Colonic mucosa (tissue), 4 donors: ENCODE measurements at places on chromosomes 6 and 20. TPM values are rescaled to one million over a fixed set of nuclear protein-coding genes. Genes with fewer than 3 reads are reported as not detected.
A peak's percentile ranks its signal among the peaks of the same experiment; 100 is the strongest.

GABRR1 gene
- 0.21 TPM for total RNA-seq

TRIM15 gene
- total RNA-seq: 26.8 TPM

UBE2C gene
- 117 TPM for total RNA-seq

GATA5 gene
- not detected for total RNA-seq

SEMG1 gene
- total RNA-seq: 1.0 TPM

LAMA2 gene
- 7.5 TPM for total RNA-seq

SAMD10 gene
- total RNA-seq: 6.1 TPM

FRS3 gene
- total RNA-seq: 3.4 TPM

DNA sequence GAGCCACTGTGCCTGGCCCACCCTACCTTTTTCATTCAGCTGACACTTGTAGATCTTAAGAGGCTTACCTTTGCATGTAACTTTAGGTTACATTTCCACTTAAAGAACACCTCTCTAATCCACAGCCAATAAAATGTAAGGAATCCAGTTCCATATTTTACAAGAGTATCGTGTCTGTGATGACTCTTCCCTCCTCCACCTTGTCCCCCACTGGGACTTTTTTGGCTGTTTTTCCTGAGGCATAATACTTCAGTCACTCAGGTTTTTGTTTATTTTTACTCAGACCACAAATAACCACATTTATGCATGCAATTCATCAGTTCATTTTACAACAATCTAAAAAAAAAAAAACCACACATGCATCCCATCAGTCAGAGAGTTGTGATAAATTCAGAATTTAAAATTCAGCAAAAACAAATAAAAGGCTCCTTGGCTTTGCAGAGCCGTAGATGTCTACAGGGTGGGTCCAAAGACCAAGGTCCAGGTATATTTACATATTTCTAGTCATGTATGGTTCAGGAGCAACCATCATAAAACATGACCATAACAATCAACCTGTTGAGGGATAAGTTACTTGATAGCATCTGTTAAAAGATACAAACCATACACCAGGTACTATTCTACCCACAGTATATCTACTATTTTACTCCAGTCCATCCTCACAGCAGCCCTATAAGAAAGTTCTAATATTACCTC, 9.9 kb downstream of the ATXN1 start:
- no peak for DNase-seq
- H3K27ac ChIP-seq: peak overlapping the region; percentile 84
- H3K4me1 ChIP-seq: peaks cover 29% of the 10 kb centered on the region
- no peaks in the 10 kb centered on the region for H3K36me3 ChIP-seq
- H3K4me3 ChIP-seq: no peak overlapping the region
- no peaks in the 10 kb centered on the region for H3K27me3 ChIP-seq

GRCh38 chr20:13990465-13990864, at the start of gene SEL1L2:
TSS of gene SEL1L2 (minus strand) at chr20:13990614. CDS start at chr20:13990534, 80 bp downstream.
- H3K4me3 ChIP-seq: no peak within 1 kb of the TSS
- H3K4me1 ChIP-seq: no peaks in the 10 kb centered on the region
- no peaks in the 10 kb centered on the region for H3K27me3 ChIP-seq
- no peak for DNase-seq

GRCh38 chr6:159760602-159761057, 1.2 kb upstream of the ACAT2 start:
- peak overlapping the region; percentile 100 for H3K27ac ChIP-seq
- peak overlapping the region; percentile 89 for H3K4me3 ChIP-seq
- H3K36me3 ChIP-seq: no peaks in the 10 kb centered on the region
- no peak for DNase-seq
- H3K27me3 ChIP-seq: no peaks in the 10 kb centered on the region

GRCh38 chr20:19750101-19750606, 7.9 kb upstream of the RIN2 start:
- no peaks in the 10 kb centered on the region for H3K27me3 ChIP-seq
- H3K27ac ChIP-seq: peak overlapping the region; percentile 74
- no peak overlapping the region for H3K4me3 ChIP-seq
- no peaks in the 10 kb centered on the region for H3K4me1 ChIP-seq

- no peak overlapping the region for H3K4me3 ChIP-seq
- H3K27ac ChIP-seq: no peak overlapping the region
- H3K27me3 ChIP-seq: no peaks in the 10 kb centered on the region
These were observed 55.5 kb upstream of the CCDC167 start for GRCh38 chr6:37555040-37555781.

- H3K27me3 ChIP-seq: no peaks in the 10 kb centered on the region
- no peak for DNase-seq
- H3K4me1 ChIP-seq: no peaks in the 10 kb centered on the region
- no peak overlapping the region for H3K27ac ChIP-seq
These were observed 73.4 kb upstream of the SIM1 start for GRCh38 chr6:100538086-100538485.

DNA sequence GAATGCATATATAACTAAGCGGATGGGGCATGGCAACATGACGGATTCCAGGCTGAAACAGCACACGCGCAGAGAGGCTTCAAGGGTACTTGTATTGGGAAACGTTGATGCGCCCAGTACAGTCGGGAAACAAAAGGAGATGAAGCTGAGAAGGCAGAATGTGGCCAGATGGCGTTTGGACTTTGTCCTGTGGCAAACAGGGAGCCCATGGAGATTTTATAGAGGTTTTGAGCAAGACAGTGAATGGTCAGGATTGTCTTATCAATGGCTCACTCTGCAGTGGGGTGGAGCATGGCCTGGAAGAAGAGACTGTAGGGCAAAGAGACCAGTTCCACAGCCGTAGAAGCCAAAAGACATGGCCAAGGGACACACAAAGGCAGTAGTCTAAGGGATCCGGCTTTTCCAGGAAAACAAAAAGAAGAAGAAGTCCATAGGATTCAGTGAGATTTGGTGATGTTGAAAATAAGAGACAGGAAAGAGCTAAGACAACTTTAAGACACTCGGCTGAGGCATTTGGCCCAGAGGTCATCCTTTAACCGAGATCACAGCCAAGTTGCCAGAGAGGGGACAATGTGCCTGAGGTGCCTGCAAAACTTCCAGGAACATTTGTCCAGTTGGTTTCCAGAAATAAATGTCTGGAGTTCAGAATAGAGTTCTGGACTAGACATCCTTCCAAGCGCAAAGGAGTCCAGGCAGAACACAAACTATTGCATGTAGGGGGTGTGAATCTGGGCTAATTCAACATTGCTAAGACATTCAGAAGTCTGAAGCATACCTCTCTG, 123.0 kb upstream of the RREB1 start:
- H3K4me1 ChIP-seq: no peaks in the 10 kb centered on the region
- H3K27ac ChIP-seq: no peak overlapping the region
- H3K36me3 ChIP-seq: no peaks in the 10 kb centered on the region

- DNase-seq: no peak
- no peaks in the 10 kb centered on the region for H3K36me3 ChIP-seq
- no peak overlapping the region for H3K4me3 ChIP-seq
- H3K4me1 ChIP-seq: no peaks in the 10 kb centered on the region
These were observed 78.6 kb upstream of the PLN start for GRCh38 chr6:118469468-118469867.

DNA sequence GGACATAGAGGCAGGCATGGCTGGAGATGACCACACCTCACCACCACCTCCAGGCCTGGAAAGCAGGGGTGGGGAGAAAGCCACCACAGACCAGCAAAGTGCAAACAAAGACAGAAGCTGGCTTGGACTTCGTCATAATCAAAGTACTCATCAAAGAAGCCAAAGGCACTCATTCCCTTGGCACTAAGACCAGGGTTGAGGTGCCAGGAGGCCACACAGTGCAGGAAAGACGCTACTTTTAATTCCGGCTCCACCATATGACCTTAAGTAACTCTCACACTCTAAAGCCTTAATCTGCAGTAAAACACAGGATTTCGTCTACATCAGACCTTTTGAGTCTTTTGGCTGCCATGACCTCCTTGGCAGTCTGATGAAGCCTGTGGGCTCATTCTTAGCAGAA, 123.1 kb downstream of the HIVEP2 start:
- peaks cover 3% of the 10 kb centered on the region for H3K4me1 ChIP-seq
- H3K27me3 ChIP-seq: no peaks in the 10 kb centered on the region
- DNase-seq: no peak
- no peaks in the 10 kb centered on the region for H3K36me3 ChIP-seq

DNA sequence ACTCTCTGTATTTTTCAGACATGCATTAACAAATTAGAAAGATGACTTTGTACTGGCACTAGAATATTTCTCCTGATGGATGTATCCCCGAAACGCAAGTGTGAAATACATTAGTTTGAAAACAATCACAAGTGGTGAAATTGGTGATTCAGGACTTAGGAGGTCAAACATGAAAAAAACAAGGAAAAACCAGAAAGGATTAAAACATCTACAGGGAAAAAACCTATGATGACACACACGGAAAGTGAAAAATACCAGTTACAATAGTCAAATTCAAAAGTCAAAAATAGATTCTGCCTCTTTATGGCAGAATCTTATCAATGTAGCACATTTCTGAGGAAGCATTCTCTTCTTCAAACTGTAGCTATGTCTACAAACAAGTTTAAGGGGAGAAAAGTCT, 129.0 kb upstream of the SGK1 start:
- H3K4me1 ChIP-seq: no peaks in the 10 kb centered on the region
- no peak overlapping the region for H3K27ac ChIP-seq
- no peak for DNase-seq
- no peak overlapping the region for H3K4me3 ChIP-seq

DNA sequence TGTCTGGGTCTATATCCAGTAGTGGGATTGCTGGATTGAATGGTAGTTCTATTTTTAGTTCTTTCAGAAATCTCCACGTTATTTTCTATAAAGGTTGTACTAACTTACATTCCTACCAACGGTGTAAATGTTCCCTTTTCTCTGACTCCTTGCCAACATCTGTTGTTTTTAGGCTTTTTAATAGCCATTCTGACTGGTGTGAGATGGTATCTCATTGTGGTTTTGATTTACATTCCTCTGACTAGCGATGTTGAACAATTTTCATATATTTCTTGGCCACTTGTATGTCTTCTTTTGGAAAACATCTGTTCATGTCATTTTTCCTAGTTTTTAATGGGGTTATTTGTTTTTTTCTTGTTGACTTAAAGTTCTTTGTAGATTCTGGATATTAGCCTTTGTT, 99.3 kb downstream of the BMP2 start:
- DNase-seq: no peak
- H3K4me3 ChIP-seq: no peak overlapping the region
- H3K27me3 ChIP-seq: no peaks in the 10 kb centered on the region
- no peaks in the 10 kb centered on the region for H3K4me1 ChIP-seq
- no peaks in the 10 kb centered on the region for H3K36me3 ChIP-seq
- H3K27ac ChIP-seq: no peak overlapping the region

DNA sequence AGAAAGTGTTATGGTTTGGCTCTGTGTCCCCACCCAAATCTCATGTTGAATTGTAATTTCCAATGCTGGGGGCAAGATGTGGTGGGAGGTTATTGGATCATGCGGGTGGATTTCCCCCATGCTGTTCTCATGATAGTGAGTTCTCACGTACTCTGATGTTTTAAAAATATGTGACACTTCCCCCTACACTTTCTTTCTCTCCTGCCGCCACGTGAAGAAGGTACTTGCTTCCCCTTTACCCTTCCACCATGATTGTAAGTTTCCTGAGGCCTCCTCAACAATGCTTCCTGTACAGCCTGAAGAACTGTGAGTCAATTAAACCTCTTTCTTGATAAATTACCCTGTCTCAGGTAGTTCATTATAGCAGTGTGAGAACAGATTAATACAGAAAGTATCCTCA, 150.8 kb downstream of the TMEM200A start:
- no peak overlapping the region for H3K27ac ChIP-seq
- no peak for DNase-seq
- no peaks in the 10 kb centered on the region for H3K36me3 ChIP-seq
- H3K4me3 ChIP-seq: no peak overlapping the region
- no peaks in the 10 kb centered on the region for H3K4me1 ChIP-seq

- no peaks in the 10 kb centered on the region for H3K36me3 ChIP-seq
- H3K4me3 ChIP-seq: no peak overlapping the region
- H3K27ac ChIP-seq: no peak overlapping the region
- H3K4me1 ChIP-seq: no peaks in the 10 kb centered on the region
These were observed 516.2 kb downstream of the BCKDHB start for GRCh38 chr6:80622641-80623040.

- no peak for DNase-seq
- H3K4me1 ChIP-seq: no peaks in the 10 kb centered on the region
- H3K27me3 ChIP-seq: no peaks in the 10 kb centered on the region
These were observed 2.6 kb downstream of the GHRH start for GRCh38 chr20:37259031-37259430.

- H3K4me3 ChIP-seq: no peak overlapping the region
- H3K4me1 ChIP-seq: no peaks in the 10 kb centered on the region
- no peak for DNase-seq
- no peak overlapping the region for H3K27ac ChIP-seq
These were observed 545.0 kb upstream of the EPHA7 start for GRCh38 chr6:93964321-93964720.

- no peaks in the 10 kb centered on the region for H3K27me3 ChIP-seq
- H3K27ac ChIP-seq: no peak overlapping the region
- H3K36me3 ChIP-seq: no peaks in the 10 kb centered on the region
- DNase-seq: no peak
- no peak overlapping the region for H3K4me3 ChIP-seq
These were observed 2.7 kb downstream of the MYT1 start for GRCh38 chr20:64166721-64167615.

DNA sequence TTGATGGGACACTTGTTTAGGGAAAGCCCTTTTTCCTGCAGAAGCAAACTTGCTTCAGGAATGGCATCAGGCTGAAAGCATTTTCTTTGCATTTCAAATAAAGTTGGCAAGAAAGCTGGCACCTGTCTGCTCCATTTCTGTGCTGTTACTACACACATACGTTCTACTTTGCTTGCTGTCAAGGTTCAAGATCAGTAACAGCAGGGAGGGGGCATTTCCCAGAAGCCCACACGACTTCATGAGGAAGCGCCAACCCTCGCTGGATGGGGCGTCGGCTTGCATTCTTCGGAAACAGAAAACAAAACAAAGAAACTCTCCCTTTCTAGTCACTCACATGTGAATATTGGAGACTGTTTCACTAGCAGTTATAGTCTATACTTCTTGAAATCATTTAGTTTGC, 46.4 kb downstream of the AKAP12 start:
- H3K4me1 ChIP-seq: no peaks in the 10 kb centered on the region
- H3K27ac ChIP-seq: no peak overlapping the region
- no peaks in the 10 kb centered on the region for H3K36me3 ChIP-seq
- H3K27me3 ChIP-seq: no peaks in the 10 kb centered on the region
- H3K4me3 ChIP-seq: no peak overlapping the region
- no peak for DNase-seq

- H3K27me3 ChIP-seq: no peaks in the 10 kb centered on the region
- no peak overlapping the region for H3K27ac ChIP-seq
- H3K4me1 ChIP-seq: no peaks in the 10 kb centered on the region
These were observed 90.1 kb upstream of the SUPT3H start for GRCh38 chr6:45467853-45468252.

- H3K27me3 ChIP-seq: no peaks in the 10 kb centered on the region
- peak overlapping the region; percentile 34 for H3K4me3 ChIP-seq
- H3K36me3 ChIP-seq: no peaks in the 10 kb centered on the region
- no peaks in the 10 kb centered on the region for H3K4me1 ChIP-seq
These were observed 61.2 kb downstream of the RSPH3 start for GRCh38 chr6:158938811-158939254.

DNA sequence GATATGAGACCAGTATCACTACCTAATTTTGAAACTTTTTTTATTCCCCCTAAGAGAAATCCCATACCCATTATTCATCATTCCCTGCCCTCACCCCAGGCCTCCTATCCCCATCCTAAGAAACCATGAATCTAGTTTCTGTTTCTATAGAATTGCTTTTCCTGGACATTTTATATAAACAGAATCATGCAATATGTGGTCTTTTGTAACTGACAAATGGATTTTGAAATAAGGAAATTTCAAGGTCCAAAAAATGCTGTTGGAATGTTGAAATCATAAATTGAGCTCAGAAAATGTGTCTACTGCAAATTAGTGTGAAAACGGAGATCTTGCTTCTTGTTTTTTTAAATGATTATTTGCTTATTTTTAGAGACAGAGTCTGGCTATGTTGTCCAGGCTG, 25.1 kb downstream of the RNF217 start:
- DNase-seq: no peak
- H3K4me3 ChIP-seq: no peak overlapping the region
- no peaks in the 10 kb centered on the region for H3K27me3 ChIP-seq
- H3K4me1 ChIP-seq: no peaks in the 10 kb centered on the region
